ENCODE measurements at places on chromosomes 5 and 9. TPM values are rescaled to one million over a fixed set of nuclear protein-coding genes. Genes with fewer than 3 reads are reported as not detected.

GRCh38 chr5:52024359-52024758, 641.1 kb downstream of the ISL1 start:
- DNase-seq = no peak

GRCh38 chr5:94776167-94776566, 157.7 kb downstream of the SLF1 start:
- no peak for DNase-seq

DNA sequence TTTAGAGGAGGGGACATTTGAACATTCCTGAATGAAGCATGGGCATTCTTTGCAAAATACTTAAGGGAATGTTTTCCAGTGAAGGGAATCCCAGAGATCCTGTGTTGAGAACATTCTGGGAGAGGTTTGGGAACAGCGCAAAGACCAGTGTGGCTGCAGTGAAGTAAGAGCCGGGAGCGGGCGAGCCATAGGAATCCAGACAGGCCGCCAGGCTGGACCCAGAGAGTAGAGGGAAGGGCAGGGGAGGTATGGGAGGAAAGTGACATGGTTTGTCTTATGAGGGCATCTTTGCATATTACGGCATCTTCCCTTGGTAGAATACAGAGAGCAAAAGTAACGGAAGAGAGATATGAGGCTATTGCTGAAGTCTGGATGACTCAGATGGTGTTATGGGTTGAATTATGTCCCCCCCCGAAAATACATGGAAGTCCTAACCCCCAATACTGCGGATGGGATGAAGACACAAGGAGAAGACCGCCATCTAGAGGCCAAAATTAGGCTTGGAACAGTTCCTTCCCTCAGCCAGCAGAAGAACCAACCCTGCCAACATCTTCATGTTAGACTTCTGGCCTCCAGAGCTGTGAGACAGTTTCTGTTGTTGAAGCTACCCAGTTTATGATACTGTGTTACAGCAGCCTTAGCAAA, 268.2 kb downstream of the MAST4 start:
- peak; percentile 47 for DNase-seq

DNA sequence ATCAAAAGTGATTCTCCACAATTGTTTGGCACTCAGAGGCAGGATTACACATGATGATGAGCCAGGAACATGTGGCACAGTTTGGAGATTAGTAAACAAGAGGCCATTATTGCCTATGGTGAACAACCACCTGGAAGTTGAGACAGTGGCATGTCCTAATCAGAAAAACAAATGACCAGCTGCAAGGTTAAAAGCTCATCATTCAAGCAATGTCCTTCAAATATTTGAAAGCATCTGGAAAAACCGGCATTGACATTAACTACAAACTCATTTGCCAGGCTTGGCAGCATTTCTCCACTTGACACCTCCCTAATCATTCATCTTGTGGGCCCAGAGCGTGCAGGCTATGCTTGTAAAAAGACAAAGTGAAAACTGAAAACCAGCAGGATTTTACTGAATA, 80.6 kb upstream of the MEGF10 start:
- no peak for DNase-seq

GRCh38 chr9:116913536-116913935, 226.4 kb downstream of the TRIM32 start:
- no peak for DNase-seq

Gene ACER2
- 1.6 TPM for total RNA-seq

GRCh38 chr5:172544371-172545095, 90.2 kb upstream of the SH3PXD2B start:
- no peak for DNase-seq

Gene TMOD1
- total RNA-seq = 0.18 TPM

GRCh38 chr5:75078027-75078426, 25.7 kb upstream of the GCNT4 start:
- no peak for DNase-seq

- DNase-seq = no peak
Observed at GRCh38 chr9:114811301-114811700, 5.5 kb upstream of the TNFSF15 start.

DNA sequence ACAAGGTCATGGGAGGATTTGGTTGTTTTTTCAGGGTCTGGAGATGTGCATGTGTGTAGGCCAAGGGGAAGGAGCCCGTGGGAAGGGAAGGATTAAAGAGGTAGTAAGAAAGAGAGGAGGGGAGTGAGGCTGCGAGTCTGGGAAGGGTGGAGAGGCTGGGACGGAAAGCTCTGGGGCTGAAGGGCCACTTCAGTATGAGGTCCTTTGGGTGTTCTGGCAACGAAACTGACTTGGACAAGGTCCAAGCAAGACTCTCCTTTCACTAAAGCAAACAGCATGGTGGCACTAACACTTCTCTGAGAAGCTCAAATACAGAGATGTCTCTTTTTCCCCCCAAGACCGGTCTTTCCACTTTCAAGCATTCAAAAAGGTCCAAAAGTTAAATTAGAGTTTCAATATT, 394.5 kb downstream of the ARHGEF28 start:
- no peak for DNase-seq

DNA sequence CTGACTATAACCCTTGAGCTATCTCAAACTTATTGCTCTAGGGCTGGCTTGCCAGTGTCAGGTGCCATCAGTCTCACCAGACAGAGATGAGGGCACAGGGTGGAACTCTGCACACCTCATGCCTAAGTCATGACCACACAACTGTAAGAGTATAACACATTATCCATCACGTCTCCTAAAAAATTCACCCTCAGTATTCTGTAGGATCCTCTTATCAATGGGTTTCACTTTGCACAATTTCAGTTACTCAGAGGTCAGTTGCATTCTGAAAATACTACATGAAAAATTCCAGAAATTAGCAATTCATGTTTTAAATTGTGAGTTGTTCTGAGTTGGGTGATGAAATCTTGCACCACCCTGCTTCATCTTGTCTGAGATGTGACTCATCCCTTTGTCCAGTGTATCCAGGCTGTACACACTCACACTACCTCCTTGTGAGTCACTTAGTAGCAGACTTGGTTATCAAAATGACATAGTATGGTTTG, 690.9 kb upstream of the CDH18 start:
- peak; percentile 86 for DNase-seq

DNA sequence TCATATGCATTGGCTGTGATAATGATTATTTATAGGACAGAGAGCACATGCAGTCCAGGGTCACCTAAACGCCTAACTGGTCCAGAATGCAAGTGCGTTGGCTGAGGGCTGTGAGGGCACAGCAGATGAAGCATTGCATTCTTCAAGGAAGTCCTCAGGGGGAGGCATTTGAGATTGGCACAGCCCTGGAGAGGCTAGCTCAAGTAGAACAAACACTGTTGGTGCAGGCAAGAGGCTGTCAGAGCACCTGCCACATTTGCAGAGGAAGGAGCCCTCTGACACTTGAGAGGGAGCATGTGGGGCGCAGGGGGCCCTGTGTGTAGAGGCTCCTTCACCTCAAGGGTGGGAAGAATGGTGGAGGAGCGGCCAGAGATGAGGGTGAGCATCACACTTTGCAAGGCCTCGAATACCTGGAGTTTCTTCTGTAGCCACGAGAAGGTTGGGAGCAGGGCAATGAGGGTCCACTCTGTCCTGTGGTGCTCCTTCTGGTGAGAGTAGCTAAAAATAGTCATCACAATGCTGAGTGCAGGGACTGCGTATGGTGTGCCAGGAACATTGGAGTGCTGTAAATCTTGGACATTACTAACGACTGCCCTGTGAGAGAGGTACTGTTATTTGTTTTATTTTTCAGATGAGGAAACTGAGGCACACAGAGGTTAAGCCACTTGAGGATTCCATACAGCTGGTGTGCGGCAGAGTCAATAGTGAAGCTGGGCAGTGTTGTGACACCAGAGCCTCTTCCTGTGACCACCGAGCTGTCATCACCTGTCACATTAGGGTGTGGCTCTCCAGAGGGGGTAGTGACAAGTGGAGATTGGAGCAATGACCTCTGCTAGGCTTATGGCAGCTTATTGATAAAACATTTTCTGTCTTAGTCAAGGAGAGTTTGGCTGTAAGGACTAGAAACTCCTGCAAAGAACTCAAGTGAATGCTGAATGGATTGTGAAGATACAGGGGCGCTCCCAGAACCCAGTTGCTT, 100.2 kb downstream of the PIP5K1B start:
- no peak for DNase-seq

DNA sequence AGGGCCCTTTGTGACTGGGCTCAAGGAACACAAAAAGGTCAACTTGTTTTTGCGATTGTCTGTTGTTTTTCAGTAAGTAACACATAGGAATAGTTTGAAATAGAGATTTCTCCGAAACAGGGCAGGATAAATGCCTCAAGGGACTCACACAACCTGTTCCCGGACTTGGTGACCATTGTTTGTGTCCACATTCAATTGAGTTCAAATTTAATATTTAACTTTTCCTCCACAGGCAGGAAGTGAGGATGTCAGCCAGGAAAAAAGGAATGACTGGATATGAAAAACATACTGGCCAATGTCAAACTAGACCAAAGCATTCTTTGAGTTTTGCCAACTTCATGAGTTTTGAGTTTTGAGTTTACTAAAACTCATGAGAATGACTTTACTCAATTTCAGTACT, 72.7 kb downstream of the SPATA31C2 start:
- no peak for DNase-seq

GRCh38 chr9:108078811-108079210, 589.2 kb upstream of the KLF4 start:
- DNase-seq = no peak

DNA sequence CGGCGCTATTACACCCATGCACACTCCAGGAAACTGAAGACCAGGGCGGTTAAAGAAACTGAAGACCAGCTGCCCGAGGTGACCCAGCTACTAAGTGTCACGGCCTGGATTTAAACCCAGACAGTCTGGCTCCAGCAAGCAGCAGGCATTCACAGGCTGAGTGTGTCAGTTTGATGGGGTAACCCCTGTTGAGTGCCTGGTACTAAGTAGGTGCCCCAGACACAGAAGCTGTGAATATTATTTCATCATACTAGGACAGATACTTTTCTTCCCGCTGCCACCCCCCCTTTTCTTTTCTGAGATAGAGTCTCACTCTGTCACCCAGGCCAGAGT, 7.3 kb downstream of the ENG start:
- no peak for DNase-seq

DNA sequence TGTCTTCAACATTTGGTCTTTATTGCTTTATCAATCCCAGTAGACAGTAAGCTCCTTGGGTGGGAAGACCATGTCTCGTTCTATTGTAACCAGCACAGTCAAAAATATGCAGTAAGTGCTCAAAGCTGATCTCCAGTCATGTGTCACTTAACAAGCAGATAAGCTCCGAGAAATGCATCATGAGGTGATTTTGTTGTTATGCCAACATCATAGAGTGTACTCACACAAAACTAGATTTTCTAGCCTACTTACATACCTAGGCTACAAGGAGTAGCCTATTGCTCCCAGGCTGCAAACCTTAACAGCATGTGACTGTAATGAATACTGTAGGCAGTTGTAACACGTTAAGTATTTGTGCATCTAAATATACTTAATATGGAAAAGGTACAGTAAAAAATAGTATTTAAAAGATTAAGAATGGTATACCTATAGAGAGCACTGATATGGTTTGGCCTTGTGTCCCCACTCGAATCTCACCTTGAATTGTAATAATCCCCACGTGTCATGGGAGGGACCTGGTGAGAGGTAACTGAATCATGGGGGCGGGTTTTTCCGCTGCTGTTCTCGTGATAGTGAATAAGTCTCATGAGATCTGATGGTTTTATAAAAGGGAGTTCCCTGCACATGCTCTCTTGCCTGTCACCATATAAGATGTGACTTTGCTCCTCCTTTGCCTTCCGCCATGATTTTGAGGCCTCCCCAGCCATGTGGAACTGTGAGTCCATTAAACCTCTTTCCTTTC, 39.8 kb upstream of the PCSK5 start:
- DNase-seq = no peak

DNA sequence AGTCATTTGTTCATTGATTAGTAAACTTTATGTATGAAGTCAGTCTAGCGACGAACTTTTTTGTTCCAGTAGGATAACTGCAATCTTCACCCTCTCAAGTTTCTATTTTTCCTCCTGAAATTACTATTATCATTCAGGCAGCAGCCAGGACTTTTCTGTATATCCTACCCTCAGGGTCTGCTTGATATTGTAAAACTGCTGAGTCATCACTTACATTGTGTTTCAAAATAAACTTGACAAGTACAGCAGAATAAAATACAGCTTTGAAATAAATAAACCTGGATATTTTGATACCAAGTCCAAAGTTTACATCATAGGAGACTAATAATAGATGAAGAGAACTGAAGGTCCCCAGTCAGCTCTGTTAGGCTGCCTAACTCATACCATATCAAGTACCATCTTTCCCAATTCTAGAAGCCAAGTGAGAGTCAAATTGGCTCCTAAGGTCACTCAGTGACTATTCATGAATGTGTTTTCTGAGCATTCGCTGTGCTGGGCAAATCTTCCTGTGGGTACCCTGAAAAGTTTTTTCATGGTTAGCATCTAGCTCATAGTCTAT, 234.6 kb downstream of the PARP8 start:
- no peak for DNase-seq

DNA sequence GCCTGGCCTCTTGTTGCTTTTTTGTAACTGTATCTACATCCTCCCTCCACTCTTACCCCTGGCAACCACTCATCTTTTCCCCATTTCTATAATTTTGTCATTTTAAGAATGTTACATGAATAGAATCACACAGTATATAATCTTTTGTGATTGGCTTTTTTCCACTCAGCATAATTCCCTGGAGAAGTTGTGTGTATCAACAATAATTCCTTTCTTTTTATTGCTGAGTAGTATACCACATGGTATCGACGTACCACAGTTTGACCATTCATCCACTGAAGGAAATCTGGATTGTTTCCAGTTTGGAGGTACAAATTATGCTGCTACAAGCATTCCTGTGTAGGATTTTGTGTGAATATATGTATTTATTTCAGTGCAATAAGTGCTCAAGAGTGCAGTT, 21.7 kb upstream of the ENTREP1 start:
- DNase-seq = no peak

Data from IMR-90 (cell line).